ENCODE measurements at places on chromosomes 5 and 9. TPM values are rescaled to one million over a fixed set of nuclear protein-coding genes. Genes with fewer than 3 reads are reported as not detected.

DNA sequence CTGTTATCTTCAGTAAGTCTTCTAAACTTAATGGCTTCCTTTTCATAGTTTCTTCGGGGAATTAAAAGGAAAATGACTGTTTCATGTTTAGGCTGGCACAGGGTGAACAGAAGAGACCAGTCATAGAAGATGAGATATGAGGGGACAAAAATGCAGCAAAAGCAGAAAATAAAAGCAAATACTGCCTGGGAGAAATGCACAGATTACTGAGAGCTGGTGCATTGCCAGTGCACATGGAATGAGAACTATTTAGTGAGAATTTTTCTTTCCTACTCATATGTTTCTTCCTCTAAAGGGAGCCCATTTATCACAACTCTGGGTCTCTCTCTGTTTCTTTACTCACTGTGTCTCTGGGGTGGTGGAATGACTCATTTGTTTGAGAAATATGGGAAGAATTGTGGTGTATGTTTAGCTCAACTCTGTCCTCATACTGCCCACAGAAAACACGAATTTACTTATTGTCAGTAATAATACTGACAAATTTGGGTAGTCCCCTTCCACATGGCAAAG, 25.9 kb upstream of the ANKRD55 start:
- no peak for DNase-seq

GRCh38 chr9:134128727-134129679, 6.9 kb upstream of the WDR5 start:
- DNase-seq, result no peak

GRCh38 chr9:109894473-109894872, 114.5 kb downstream of the PALM2AKAP2 start:
- no peak for DNase-seq

DNA sequence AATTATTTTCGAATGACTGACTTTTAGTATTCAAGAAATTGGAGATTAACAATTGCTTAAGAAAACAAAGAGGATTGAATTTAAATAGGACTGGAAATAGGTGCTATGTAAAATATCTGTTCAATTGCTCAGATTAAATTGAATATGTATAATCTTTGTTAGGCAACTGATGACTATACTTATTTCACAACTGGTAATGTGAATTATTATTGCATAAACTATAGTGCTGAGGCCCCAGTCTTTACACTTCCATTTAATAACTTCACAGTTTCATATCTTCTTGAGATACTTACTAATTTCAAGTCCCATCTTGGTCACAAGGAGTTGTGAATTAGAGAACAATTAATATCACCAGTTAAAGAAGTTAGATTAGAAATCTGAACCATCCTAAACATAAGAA, 16.7 kb downstream of the CEP78 start:
- DNase-seq, result no peak

F2R gene
- total RNA-seq, result 9.4 TPM

DNA sequence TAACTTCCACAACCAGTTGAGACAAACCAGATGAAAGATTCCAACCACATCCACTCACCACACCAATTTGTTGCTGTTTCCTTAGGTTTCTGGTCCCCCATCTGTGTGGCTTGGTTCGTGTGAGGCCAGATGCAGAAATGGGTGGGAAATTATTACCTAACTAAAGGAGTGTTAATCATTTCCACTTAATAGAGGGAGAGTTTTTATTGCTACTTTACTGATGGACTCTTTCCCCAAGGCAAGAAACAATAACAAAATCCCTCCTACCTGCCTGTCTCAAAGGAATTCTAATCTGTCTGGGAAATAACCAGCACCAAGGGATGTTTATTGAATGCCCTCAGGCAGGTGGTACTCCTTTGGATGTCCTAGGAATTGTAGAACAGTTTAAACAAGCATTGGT, 76.3 kb downstream of the TMEM167A start:
- no peak for DNase-seq

DNA sequence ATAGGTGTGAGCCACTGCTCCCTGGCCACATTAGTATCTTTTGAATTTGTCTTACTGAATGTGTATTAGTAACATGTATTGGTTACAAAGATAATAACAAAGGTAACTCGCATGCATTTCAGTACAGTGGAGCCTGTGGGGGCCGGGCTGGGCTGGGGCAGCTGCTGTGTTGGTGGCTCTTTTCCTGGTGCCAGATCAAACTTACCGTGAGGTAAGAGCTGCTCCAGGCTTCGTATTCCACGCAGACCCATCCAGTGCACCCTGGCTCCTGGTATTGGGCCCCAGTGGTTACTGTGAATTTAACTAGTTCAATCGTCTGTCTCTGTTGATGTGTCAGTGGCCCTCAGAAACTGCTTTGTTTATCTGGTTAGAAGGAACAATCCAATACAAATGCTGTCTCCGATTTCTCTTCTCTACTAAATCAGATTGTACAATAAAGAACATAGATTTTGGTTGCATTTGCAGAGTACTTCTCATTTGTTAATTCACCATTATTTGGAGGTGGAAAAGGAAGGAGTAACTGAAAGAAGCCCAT, 15.6 kb downstream of the PRRC2B start:
- DNase-seq, result no peak

- DNase-seq, result no peak
Observed at GRCh38 chr9:133188006-133188842, 20.8 kb downstream of the OBP2B start.

DNA sequence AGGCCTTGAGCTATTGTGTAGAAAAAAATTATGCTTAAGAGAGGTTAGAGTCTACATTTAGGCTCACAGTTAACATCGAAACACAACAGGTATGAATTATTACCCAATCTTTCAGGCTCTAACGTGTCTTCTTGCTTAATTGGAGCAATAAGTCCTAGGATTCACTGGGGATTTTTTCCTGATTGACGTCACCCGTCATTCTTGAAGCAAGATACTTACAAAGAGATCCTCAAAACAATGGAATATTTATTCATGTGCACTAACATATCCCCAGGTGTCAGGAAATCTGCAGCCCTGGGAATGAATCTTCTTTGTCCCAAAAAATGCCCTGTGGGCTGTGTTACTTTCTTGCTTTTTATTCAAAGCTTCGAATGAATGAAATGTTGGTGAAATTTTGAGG, 413.5 kb downstream of the NFIB start:
- DNase-seq, result no peak

- DNase-seq, result no peak
Observed at GRCh38 chr9:27131731-27132130, 22.7 kb downstream of the TEK start.
